CD4-positive, alpha-beta T cell treated with Interferon alpha-2 for 1 hour (primary cell): ENCODE measurements at places on chromosomes 5 and 9.

GRCh38 chr9:1462626-1463308 is 412.6 kb downstream of the DMRT2 start:
- no peak for DNase-seq

- DNase-seq, result no peak
These were observed 717.9 kb upstream of the WWC1 start for GRCh38 chr5:167573370-167574127.

DNA sequence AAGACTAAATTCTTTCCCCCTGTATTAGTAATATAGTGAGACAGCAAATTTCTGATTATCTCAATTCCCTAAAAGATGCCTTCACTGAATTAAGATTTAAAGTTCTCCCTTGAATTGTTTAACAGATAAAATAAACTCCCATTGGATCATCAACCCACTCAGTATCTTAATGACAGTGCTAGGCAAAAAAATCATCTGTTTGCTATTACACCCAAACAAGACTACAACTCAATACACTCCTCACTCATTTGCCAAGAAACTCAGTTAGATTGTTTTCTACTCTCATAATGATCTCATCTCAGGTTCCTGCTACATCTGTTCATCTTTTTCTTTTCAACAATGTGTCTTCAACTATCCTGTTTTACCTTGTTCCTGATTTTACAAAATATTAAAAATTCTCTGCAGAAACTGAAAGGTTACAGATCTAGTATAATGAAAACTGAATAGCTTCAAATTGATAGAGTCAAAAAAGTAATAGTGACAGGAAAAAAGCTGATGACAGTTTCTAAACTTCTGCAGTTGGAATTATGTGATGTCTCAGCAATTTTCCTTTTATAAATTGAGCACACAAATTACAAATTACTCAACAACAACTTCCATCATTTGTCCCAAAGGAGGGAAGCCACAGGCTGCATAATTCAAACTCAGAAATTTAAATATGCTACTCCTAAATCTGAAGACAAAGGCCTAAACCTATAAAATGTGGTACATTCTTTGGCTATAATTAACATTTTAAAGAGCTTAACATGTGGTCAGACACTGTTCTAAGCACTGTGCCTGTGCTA is 39.4 kb downstream of the HOMER1 start:
- DNase-seq, result no peak

DNA sequence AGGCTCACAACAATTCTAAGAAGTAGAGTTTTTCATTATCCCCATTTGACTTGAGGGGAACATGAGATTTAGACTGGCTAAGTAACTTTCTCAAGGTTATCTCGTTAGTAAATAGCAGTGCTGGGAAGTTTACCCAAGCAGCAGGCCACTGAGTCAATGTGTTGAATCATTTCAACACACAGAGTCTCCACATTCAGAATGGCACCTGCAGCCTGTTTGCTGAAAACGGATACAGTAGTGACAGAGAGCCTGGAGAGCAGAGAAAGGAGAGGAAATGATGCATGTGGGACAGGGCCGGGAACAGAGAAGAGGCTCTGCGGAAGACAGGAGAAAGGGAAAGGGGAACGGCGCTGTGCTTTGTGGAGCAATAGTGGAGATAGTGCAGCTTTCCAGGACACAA is 33.5 kb upstream of the ZSWIM6 start:
- no peak for DNase-seq
